HS-27A (cell line): ENCODE measurements at places on chromosomes 5 and 9.
A peak's percentile ranks its signal among the peaks of the same experiment; 100 is the strongest.

GRCh38 chr9:126985870-126986498 is 71.4 kb downstream of the RALGPS1 start:
- peak; percentile 80 for DNase-seq

- DNase-seq = no peak
These were observed 32.4 kb downstream of the NNT start for GRCh38 chr5:43635374-43635773.

- no peak for DNase-seq
These were observed 507 bp upstream of the DPH7 start for GRCh38 chr9:137579259-137579604.

- DNase-seq = no peak
These were observed 91.0 kb upstream of the JAK2 start for GRCh38 chr9:4894076-4894475.

GRCh38 chr9:93948441-93949072 is 6.6 kb downstream of the BARX1 start:
- no peak for DNase-seq

GRCh38 chr9:92983984-92984589 is 36.8 kb downstream of the FGD3 start:
- DNase-seq = no peak

DNA sequence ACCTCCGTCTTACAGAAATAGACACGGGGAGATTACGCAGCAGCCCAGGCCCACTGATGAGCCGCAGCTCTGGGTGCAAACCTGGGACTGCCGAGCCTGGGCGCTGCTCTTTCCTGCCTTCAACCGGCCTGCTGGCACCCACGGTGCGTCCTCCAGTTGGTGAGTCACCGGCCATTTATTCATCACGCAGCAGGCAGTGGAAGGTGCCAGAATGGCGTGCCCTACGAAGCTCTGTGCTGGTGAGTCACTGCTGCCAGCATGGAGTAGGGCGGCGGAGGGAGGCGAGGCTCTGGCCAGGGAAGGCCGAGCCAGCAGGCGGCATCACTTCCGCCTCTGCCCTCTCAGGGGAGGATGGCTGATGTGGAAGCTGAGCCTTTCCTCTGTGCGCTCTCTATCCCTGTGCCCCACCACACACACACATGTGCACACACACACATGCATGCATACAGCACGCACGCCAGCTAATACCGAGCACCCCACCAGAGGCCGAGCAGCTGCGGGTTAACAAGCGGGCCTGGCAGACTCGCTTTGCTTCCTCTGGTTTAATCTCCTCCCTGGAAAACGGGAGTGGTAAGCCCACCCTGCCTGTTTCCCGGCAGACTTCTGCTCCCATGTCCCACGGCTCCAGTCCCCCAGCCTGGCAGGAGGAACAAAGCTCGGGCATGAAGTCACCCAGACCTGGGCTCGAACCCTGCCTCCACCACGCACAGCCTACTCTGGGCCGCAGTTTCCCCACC is 39.2 kb downstream of the OLFM1 start:
- peak; percentile 5 for DNase-seq

GRCh38 chr5:55613112-55613868 is 78.5 kb upstream of the PLPP1 start:
- no peak for DNase-seq

- no peak for DNase-seq
These were observed 24.7 kb upstream of the CETN3 start for GRCh38 chr5:90434116-90434714.

GRCh38 chr9:105967797-105968196 is 273.5 kb downstream of the TMEM38B start:
- no peak for DNase-seq

GRCh38 chr9:121275781-121276658 is 8.1 kb downstream of the GSN start:
- DNase-seq = no peak

GRCh38 chr5:180323160-180323559 is 30.0 kb downstream of the GFPT2 start:
- DNase-seq = no peak

DNA sequence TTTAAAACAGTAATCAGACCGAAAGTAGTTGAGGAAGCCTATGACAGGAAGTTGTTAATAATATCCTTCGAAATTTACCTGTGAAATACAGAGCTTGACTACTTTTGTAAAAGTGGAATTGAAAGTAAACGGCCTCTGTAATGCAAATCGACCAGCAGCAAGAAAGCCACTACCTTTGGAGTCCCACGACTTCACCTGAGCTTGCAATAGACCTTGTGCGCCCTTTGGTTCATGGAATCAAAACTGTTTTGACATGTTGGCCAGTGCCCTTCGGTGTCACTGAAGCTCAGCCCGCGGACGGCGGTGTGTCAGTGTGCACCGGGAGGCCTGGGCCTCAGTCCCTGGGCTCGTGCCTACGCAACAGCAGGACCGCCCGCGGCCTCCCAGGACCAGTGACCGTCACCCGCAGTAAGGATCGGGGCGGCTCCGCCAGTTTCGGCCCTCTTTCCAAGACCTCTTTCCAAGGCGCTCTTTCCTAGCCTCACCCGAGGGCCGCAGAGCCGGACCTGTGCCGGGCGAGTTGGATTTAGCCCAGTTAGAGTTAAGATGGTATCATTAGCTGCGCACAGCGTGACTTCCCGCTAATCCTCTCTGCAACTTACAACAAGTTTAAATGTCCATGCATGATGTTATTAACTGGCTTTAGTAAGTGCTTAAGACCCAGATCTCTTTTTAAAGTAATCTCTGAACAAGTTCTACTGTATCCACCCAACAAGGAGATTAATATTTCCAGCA is 223.3 kb downstream of the MEF2C start:
- DNase-seq = no peak

DNA sequence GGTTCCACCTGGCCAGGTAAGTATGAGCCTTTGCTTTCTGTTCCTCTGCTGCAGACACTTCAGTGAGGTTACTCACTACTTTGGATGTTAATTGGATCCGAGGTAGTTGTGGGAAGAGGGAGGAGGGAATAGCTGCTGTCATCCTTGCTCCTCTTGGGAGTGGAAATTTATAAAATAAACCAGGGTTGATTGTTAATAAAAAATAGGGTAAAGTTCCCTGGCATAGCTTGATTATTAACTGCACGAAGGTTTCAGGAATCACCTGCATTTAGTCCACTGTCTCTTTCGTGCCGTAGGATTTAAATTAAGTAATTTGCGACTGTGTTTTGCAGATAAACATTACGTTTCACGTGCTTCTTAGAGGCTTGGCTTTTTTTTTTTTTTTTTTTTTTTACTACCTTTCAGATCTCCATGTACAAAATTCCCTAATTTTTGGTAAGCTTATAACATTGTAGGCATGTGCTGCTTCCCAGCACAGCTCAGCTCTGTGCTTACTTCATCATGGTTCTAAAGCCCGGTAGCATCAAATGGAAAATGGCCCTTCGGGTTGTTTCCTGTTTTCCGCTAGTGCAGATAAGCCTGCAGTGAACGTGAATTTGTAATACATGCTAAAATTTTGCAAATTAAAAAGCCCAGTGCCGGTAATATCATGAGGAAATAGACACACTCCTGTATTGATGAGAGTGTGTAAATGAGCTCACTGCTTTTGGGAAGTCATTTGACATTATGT is 26.9 kb upstream of the LTC4S start:
- no peak for DNase-seq

GRCh38 chr9:96616817-96617438 is 2.7 kb downstream of the CDC14B start:
- DNase-seq = no peak

GRCh38 chr9:123756484-123757106 is 173.3 kb downstream of the DENND1A start:
- DNase-seq = no peak

GRCh38 chr5:95957561-95958203 is 4.0 kb downstream of the ELL2 start:
- no peak for DNase-seq

- DNase-seq = no peak
These were observed 81.1 kb upstream of the GRAMD2B start for GRCh38 chr5:126341906-126342630.

DNA sequence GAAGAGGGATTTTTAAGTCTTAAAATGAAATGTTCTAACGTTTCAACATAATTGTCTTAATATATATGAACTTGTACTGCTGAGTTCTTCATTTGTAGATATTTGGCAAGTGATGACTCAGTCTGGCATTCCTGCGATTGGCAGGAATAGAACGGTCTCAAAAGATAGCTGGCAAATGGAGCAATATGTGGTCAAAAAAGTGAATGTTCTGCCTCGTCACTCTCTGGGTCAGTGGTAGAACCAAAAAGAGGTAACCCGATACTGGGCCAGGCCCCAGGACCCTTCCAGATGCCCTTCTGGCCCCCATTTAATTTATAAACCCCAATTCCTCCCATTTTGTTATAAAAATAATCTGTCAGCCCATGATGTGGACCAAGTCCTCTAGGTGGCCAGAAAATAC is 39.2 kb downstream of the ZNF366 start:
- DNase-seq = peak; percentile 64

- no peak for DNase-seq
These were observed 164.8 kb downstream of the ZSWIM6 start for GRCh38 chr5:61496860-61497259.

GRCh38 chr5:127337876-127338275 is 47.3 kb downstream of the MEGF10 start:
- DNase-seq = no peak

- DNase-seq = no peak
These were observed 1.7 kb upstream of the RABL6 start for GRCh38 chr9:136806067-136806466.

- no peak for DNase-seq
These were observed 46.5 kb downstream of the EPB41L4A start for GRCh38 chr5:112372543-112372942.

GRCh38 chr9:16150501-16150900 is 597.7 kb downstream of the CCDC171 start:
- no peak for DNase-seq

GRCh38 chr9:35826071-35826701 is 2.3 kb downstream of the FAM221B start:
- peak; percentile 65 for DNase-seq

DNA sequence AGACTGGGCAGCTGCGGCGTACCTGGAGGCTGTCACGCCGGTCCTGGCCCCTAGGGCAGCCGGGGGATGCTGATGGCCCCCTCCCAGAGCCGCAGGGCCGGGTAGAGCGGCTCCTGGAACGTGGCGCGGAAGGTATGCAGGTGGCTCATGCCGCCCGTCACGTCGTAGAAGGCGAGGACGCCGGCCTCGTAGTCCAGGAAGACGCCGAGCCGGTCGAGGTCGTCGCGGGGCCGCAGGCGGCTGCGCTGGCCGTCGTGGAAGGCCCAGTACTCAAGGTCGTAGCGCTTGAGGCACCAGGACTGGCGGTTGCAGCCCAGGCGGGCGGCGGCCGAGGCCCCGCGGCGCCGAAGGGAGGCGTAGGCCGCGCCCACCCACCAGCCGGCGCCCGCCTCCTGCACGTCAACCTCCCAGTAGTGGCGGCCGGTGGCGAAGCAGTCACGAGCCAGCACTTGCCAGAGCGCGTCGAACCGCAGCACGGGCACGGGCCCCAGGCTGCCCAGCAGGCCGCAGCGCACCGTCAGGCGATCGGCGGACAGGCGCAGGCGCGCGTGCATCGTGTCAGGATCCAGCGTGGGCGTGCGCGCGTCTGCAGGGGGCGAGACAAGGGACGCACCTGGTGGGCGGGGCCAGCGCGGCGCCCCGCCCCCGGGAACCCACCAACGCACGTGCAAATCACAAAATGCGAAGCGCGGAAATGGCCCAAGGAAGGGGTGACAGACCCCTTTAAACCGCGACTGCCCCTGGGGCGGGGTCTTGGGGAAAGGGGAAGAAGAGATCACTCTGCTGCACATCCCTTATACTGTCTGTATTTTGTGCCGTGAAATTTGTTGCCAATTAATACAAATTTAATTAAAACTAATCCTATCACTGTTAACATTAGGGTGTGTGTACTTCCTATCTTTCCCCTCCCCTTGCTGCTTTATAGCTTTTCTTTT is 31.2 kb downstream of the NANS start:
- no peak for DNase-seq
